ENCODE measurements at places on chromosomes 3 and 15.

GRCh38 chr3:46537316-46537715, 28.8 kb downstream of the LRRC2 start:
- DNase-seq, result no peak

DNA sequence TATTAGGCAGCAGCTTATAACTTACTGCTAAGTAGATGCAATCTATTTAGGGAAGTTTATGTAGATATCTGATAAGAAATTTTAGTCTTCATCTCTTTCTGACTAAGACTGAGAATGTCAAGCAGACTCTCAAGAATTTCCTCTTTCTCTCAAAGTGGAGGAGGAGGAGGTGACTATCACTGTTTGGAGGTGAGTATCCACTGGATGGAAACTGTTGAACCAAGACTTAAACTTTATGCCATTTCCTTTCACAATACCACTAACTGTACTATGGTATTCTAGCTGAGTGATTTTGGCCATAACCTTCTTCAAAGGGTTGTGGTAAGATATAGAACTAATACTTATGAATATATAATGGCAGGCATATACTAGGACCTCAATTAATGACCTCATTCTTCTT, 64.6 kb downstream of the TPRG1 start:
- DNase-seq, result no peak

GRCh38 chr3:157225001-157225400, 65.1 kb upstream of the CCNL1 start:
- no peak for DNase-seq

GRCh38 chr3:63979093-63979885, 44.0 kb downstream of the PSMD6 start:
- no peak for DNase-seq

DNA sequence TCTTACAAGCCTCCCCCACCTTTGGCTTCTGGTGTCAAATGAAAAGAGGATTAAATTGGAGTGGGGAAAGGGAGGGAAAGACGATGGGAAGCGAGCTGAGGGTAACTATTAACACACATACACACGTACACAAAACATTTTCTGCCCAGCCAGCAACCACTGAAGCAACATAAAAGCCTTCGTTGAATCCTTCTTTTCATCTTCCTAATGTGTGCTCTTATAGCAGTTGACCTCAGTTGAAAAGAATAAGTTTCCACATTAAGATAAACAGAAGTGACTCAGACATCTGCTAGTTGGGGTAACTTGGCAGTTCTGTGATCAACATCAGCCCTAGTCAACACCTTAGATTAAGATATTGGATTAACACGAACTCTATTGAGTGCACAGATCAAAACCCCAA, 558.5 kb downstream of the MECOM start:
- no peak for DNase-seq
